ENCODE measurements at places on chromosomes 2 and 18.

GRCh38 chr2:172484253-172484652 is 56.9 kb downstream of the ITGA6 start:
- no peak for DNase-seq

DNA sequence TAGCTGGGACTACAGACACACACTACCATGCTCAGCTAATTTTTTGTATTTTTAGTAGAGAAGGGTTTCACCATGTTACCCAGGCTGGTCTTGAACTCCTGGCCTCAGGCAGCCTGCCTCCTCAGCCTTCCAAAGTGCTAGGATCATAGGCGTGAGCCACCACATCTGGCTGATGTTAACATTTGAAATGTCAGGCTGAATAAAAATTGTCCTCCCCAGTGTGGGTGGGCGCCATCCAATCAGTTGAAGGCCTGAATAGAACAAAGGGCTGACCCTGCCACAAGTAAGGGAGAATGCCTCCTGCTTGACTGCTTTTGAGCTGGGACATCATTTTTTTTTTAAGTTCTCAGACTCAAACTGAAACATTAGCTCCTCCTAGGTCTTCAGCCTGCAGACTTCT is 21.0 kb upstream of the RHOB start:
- no peak for DNase-seq

DNA sequence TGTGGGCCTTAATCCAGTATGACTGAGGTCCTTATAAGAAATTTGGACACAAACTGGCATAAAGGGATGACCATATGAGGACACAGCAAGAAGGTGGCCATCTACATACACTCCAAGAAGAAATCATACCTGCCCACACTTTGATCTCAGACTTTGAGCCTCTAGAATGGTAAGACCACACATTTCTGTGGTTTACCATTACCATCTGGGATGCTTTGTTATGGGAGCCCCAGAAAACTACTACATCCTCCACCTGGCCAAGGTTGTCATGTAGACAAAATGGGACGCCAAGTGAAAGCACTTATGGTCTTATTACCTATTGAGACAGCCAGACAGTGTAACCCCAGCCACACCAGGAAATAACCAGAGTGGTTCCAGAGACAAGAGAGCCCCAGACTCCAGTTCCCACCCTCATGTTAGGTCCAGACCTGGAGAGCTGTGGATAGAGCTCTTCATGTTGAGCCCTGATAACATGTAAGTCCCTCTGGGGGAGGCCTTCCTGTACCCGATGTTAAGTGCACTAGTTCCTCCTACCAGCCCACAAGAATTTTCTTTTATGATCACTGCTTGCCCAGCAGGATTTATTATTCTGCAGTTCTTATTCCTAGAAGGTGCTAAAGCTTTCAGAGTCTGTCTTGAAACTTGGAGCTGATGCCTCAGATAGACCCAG is 4.6 kb upstream of the ADD2 start:
- DNase-seq = no peak

DNA sequence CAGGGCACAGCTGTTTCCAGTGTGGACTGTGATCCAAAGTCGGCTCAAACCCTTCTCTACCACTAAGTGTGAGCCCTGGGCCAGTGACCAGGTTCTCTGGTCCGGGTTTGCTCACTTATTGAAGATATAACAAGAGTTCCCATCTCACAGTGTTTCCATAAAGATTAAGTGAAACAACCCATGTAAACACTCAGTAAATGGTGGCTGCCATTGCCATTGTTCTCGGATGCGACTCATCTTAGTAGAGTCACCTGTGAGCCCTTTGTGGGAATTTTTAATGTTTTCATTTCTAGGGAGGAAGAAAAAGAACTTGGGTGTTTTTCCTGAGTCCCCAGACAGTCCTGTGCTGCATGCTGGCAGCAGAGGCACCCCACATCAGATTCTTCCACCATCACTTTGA is 53.4 kb downstream of the TPGS2 start:
- DNase-seq = no peak

DNA sequence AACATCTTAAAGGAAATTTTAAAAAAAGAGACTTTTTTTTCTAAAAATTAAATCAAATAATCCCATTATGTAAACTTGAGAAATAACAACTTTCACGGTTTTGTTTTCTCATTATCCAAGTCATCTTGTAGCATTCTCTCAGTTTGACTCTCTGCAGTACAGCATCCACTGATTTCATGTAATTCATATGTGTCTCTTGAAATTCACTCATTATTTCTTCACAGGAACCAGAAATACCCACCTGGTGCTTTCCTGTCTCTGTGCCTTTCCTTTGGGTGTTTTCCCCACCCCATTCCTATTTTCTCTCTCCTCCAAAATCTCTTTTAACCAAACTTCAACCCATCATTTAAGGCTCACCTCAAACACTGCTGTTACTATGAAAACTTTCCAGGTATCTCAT is 116.1 kb upstream of the STK17B start:
- peak; percentile 52 for DNase-seq

Data from activated CD4-positive, alpha-beta T cell treated with anti-CD3 and anti-CD28 coated beads, Interleukin-2, amount 50 U/mL, for 16 hours (primary cell).